ENCODE measurements at places on chromosomes 3 and 15. TPM values are rescaled to one million over a fixed set of nuclear protein-coding genes. Genes with fewer than 3 reads are reported as not detected.
A peak's percentile ranks its signal among the peaks of the same experiment; 100 is the strongest.

DNA sequence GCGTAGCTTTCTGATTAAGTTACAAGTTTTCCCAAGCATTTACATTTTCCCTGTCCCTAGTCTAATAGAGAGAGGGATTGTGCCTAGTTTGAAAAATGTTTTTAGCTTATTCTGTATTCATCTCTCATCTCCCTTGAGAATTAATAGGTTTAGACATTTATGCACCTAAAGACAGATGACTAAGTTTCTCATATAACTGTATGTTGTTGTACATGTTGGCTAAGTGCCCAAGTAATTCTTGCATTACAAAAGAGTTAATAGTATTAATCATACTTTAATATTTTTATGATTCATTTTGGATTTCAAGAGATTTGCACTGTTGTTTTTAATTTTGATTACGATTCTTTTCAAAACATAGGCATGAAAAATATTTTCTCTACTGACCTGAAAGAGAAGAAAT lies 109.0 kb upstream of the TBL1XR1 start:
- no peak for DNase-seq

GRCh38 chr3:14863333-14864100 lies 44.8 kb downstream of the FGD5 start:
- no peak for DNase-seq

- DNase-seq: no peak
Measured at GRCh38 chr3:22732641-22733040, 470.5 kb upstream of the UBE2E2 start.

Gene CNTN6
- 4.8 TPM for total RNA-seq

- peak; percentile 65 for DNase-seq
Measured at GRCh38 chr15:69161079-69161877, 843 bp downstream of the GLCE start.

DNA sequence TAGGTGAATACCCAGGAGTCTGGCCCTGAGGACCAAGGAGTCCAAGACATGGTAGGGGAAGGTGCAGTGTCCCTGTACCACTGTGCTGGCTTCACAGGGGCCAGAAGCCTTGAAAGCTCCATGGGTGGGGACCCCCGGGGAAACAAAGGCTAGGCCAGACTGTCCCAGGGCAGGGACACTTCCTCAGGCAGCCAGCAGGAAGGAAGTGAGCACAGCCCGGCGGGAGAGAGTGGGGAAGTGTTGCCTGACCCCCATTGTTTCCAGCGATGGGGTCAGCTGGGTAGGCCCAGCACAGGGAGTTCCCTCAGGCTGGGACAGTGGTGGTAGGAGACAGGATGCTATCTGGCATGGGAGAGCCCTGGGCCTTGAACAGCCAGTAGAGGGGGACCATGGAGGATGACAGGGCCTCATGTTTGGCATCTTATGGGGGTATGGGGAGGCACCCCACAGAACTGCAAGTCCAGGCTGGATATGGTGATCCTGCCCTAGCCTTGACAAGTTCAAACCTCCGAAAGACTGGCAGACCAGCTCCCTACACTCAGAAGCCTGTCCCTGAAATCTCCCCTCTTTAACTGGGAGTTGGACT lies 1.2 kb upstream of the HYAL2 start:
- no peak for DNase-seq

DNA sequence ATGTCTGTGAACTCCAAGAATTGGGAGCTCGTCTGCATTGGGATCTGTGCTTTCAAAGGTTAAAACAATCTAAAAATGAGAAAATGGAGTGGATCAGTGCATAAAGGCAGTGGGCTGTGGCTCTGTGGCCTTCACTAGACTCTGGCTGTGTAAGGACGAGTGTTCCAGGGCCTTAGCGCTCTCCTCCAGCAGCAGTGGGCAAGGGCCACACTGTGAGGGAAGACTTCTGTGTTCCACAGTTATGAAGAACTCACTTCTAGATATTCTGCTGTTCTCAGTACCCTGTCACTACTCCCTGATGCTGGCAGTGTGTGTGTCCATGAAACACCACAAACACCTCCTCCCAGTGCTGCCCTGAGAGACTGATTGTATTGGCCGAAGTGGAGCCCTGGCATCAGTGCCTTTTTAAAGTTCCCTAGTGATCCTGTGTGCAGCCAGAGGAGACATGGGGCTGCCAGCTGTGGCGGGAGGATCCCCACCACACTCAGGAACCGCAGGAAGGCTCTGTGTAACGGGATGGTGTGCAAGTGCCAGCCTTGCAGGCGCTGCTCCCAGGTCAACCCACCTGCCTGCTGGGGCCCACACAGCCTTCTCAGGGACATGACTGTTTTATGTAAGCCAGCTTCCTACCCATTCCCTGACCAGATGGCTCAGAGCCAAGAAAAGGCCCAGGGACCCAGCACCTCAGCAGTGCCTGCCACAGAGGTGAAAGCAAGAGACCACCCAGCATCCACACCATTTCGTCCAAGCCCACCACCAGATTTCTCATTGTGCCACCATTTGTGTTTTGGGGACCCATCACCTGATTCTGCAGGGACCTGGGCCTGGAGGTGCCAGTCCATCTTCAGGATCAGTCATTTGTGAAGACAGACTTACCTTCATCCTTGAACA lies 40.4 kb downstream of the ABTB1 start:
- no peak for DNase-seq

GRCh38 chr3:163139600-163139999 lies 1643.0 kb downstream of the OTOL1 start:
- DNase-seq: no peak

- no peak for DNase-seq
Measured at GRCh38 chr15:69679623-69680228, 227.1 kb downstream of the RPLP1 start.

- no peak for DNase-seq
Measured at GRCh38 chr15:42679285-42680141, 57.4 kb downstream of the CDAN1 start.
